ENCODE measurements at places on chromosomes 5 and 9.

DNA sequence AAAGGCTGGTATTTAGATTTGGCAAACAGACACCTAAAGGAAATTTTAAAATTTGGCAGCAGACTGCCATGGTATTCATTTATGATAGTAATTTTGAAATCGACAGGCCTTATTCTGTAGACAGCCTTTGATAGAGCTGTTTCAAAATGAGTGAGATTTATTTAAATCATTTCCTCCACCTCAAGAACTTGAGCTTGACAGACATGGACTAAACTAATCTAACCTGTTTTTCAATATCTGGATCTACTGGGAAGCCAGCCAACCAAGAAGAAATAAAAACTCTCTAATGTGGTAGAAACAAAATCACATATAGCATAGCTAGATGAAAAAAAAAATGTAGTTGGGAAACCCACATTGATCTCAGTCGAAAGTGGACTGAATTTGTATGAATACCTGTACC, 56.9 kb upstream of the RASA1 start:
- no peak for DNase-seq

DNA sequence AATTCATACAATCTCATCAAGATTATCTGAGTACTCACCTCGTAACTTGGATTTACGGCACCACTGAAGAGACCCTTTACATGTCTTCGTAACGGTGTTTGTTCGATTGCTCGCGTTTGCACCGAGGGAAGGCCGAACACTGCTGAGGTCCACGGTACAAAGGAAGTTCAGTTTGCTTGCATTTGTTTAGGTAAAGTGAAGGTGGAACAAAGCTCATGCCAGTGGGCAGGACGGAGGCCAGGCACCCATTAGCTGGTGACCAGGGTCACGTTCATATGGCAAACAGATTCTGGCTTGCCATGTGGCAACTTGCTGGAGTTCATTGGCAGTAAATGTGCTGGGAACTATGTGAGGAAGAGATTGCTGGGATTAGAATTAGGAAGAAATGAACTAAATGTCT, 164.8 kb downstream of the MACROH2A1 start:
- no peak for DNase-seq

GRCh38 chr9:34982361-34982760, 7.2 kb upstream of the DNAJB5 start:
- no peak for DNase-seq

GRCh38 chr5:80468131-80468530, 19.8 kb upstream of the FAM151B start:
- no peak for DNase-seq

DNA sequence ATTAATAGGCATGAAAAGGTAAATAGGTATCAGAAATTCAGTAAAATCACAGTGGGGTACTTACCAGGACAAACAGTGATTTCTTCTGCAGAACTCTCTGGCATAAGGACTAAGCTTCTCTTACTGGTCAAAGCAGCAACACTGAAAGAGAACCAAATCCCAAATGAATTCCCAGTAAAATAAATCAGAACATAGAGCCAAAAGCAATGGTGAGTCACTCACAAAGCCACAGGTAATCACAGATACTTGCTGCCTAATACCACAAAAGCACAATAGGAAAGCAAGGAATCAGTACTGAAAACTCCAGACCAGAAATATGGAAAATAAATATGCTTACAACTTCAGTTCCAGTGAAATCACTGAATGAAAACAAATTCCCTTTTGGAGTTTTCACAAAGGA, 50.7 kb downstream of the UIMC1 start:
- DNase-seq, result no peak

- peak; percentile 3 for DNase-seq
Observed at GRCh38 chr5:151156507-151157420, 815 bp downstream of the ANXA6 start.

DNA sequence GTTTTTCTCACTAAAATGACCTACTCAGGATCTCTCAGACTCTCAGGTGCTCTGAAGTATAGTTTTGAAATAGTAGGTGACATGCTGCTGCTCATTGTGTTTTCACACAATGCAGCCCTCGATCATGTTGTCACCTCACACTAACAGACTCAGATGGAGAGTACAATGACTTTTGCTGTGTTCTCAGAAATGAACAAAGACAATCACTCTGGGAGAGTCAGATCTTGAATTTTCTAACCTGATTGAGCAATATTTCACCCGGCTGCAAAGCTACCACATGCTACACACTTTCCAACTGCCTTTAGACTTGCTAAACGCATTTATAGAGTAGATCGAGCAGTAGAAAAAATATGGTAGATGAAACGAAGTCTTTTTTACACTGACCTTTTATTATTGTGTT, 113.4 kb downstream of the ST8SIA4 start:
- DNase-seq, result no peak

GRCh38 chr9:93667006-93667405, 90.6 kb downstream of the PHF2 start:
- DNase-seq, result no peak

DNA sequence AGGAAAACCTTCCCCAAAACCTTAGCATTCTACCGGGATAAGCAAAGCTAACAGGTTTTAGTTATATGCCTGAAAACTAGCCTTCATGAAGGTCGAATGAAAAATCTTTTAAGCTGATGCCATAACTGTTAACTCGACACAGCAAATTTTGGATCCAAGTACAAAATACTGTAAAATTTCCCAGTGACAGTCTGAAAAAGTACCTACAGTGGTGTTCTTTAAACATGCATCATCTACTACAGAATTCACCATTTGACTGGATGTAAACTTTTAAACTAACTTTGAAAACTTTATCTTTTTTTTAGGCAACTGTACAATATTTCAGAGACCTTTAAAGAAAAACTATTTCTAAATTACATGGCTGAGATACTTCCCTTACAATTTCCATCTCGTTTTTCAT, 791 bp downstream of the RAPGEF6 start:
- DNase-seq, result no peak

DNA sequence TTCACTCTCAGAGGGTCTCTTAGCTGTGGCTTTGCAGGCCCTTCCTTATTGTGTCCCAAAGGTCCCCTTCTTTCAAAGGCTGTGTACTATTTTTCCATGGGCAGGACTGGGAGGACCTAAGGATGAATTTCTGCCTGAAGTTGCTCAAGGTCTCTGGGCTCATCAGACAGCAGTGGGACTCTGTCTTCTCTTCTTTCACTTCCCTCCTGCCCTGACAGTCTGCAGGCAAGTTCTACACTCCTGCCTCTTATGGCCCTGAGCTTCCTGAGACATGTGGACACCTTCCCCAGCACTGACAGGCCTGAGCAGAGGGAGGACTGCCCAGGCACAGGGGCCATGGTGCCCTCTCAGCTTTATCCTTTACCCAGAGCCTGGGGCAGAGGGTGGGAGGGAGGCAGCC, 14.8 kb downstream of the ENHO start:
- DNase-seq, result no peak

DNA sequence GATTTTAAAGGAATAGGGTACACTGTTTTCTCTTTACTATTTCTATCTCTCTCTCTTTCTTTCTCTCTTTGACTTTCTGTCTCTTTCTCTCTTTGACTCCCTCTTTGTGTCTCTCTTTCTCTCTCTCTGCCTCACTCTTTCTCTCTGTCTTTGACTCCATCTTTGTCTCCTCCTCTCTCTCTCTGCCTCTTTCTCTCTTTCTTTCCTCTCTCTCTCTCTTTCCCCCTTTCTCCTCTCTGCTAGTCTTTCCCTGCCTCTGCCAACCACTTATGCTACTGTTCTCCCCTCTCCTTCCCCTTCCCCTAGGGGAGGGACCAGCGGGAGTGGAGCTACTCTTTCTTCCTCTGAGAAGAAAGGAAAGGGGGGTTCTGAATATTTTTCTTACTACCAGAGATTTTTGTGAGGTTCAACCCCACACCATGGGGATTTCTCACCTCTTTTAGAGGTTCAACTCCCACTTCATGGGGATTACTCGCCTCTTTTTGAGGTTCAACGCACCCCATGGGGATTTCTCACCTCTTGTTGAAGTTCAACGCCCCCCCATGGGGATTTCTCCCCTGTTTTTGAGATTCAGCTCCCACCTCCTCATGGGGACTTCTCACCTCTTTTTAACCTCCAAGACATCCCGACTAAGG, 309.9 kb downstream of the NR3C1 start:
- no peak for DNase-seq

- DNase-seq, result peak; percentile 65
Observed at GRCh38 chr9:34403554-34404380, 27.1 kb upstream of the MYORG start.

DNA sequence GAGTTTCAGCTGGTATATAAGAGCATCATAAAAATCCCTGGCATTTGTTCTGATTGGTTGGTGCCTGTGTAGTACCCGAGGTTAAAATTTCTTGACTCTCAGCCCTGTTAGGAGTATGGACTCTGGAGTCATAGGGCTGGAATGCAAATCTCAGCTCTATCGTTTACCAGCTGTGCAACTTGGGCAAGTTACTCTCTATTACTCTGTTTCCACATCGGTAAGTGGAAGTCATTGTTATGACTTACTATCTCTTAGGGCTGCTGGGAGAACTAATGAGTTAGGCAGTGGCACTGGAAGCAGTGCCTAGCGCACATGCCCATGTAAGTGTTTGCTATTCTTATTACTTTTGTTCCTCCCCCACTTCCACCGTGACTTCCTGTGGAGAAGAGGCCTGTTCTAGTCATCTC, 141.6 kb downstream of the BOD1 start:
- DNase-seq, result no peak

- no peak for DNase-seq
Observed at GRCh38 chr5:135688385-135688784, 109.6 kb upstream of the CXCL14 start.

GRCh38 chr9:96048104-96048955, 172.8 kb downstream of the ERCC6L2 start:
- DNase-seq, result no peak

DNA sequence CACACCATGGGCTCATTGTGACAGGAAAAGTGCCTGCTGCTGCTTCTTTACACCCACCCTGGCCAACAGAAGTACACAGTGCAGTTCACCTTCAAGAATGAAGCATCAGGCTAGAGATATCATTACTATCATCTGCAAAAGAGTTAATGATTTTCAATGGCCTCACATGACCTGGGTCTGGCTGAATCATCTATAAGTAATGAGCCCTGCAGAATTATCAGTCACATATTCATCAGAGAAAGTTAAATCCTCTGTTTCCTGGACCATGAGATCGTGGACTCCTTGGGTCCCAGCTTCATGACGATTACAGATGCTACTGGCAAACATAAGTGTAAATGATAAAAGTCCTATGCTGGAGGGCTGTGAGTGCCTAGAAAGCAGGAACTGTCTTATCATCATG, 8.3 kb downstream of the BAG1 start:
- DNase-seq, result no peak

DNA sequence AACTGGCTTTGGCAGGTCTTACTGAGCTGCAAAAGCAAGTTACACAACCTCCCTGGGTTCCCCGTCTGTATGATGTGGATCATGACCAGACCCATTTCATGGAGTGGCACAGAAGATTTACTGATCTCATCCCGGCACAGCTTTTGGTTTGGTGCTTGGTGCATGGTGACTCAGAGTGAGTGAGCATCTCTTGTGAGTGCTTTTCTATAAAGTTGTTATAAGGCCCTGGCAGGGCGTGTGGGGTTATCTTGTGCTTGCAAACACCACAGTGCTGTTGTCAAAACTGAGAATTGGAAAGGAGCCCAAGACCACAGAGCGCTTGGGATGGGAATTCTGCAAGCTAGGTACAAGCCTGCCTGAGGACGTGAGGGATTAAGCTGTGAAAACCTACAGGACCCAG, 425.2 kb downstream of the GADD45G start:
- no peak for DNase-seq

- DNase-seq, result no peak
Observed at GRCh38 chr9:87603854-87604490, 106.3 kb downstream of the DAPK1 start.

- no peak for DNase-seq
Observed at GRCh38 chr5:59725392-59725767, 168.1 kb downstream of the PDE4D start.

DNA sequence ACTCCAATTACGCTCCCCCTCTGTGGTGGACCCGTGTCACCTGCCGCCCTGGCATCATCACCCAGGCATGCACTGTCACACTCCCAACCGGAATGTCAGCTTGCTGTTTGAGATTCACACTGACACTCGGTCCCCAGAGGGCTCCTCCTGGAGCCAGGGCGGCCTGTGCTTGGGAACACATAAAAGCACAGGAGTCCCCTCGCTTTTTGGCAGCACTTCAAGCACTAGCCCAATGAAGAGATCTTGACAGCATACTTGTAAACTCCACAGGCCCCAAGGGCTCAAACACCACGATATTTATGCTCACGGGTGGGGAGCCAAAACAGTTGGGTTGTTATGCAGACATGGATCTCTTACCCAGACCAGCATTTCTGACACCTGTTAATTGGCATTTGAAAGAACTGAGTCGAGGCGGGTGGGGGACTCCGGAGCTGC, 90.8 kb upstream of the EGFLAM start:
- DNase-seq, result no peak

GRCh38 chr9:128940946-128941755, 6.3 kb downstream of the DOLK start:
- DNase-seq, result no peak

- no peak for DNase-seq
Observed at GRCh38 chr5:64166201-64166959, 737 bp downstream of the RNF180 start.

DNA sequence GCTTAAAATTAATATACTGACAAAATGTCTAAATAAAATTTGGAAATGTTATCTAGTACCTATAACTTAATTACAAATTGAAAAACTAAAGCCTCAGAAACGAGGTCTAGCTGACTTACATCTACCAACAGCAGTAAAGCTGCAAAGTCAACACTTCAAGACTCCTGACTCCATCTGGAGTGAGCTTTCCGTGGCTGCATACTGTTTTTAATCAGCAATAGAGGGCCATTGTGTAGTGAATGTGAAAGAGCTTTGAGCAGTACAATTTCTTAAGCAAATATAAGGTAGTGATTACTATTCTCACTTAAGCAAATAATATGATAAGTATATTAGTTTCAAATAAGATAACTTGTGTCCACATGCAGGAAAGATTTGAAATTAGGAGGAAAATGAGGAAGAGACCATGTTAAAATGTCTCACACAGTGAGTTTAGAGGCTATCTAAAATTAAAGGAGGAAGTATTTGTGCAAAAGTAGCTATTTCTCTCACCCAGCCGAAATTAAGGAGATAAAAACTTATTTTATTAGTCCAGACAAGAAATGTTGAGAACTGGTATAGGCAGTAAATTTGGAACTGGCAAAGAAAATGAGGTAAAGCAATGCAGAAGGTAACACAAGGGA, 6.4 kb downstream of the SPINK6 start:
- DNase-seq, result no peak

GRCh38 chr5:67855523-67855922, 360.0 kb upstream of the PIK3R1 start:
- no peak for DNase-seq

DNA sequence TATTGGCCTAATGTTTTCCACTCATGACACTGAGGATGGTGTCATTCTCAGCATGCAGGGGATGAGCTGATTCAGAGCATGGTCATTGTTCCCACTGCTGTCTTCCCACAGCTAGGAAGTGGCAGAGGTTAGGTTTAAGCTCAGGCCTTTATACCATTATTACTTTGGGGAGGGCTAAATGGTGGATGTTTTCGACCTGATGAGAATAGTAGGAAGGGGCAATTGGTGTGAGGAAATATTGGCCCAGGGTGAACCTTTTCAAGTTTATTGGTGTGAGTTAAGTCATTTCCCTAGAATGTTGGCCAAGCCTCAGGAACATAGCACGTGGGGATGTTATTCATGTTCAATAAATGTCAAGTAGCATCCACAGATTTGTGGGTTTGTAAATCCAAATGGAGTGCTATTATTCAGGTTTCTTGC, 59.6 kb downstream of the ARHGAP26 start:
- DNase-seq, result no peak

Measured in NCI-H1694 treated with DMSO at 0.1 percent for 48 hours (cell line).